ENCODE measurements at places on chromosomes 11 and 22.

- peak; percentile 46 for DNase-seq
Measured at GRCh38 chr22:41682033-41682807, 6.4 kb downstream of the SNU13 start.

DNA sequence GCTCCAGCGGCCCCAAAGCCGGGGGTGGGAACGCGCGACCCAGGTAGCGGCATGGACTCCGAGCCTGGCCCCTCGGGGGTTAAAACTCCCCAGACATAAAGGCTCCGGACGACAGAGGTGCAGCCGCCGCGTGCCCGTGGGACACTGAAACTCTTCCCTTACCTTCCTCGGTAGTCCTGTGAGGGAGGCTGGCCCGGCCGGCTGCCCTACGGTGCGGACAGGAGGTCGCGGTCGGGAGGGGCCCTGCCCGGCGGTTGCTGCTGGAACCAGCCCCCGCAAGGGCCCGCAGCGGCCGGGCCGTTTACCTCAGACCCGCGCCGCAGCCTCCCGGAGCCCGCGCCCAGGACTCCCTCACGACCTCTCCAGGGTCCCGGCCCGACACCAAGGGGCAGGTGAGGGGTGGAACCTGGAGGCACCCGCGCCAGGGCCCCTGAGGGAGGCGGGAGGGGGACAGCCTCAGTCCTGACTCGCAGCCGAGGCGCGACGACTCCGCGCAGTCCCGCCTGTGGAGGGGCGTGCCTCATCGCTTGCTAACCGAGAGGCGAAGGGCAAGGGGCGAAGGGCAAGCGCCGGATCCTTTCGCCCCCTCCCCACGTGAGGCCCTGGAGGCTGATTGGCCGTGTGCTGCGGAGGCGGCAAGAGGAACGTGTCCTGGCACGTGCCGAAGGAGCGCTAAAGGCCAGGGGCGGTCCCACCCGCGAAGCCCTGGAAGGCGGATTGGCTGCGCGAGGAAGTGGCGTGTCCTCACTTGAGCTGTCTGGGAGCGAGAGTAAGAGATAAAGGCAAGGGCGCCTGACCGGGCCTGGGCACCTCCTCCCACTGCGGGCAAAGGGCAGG is at the start of gene UPB1:
TSS of gene UPB1 (plus strand) at position 805 of the 837 bp plus-strand sequence. CDS start 72 bp downstream, outside the sequence.
- DNase-seq, result no peak

GRCh38 chr11:72682238-72682857 is 8.1 kb upstream of the PDE2A start:
- DNase-seq, result no peak

DNA sequence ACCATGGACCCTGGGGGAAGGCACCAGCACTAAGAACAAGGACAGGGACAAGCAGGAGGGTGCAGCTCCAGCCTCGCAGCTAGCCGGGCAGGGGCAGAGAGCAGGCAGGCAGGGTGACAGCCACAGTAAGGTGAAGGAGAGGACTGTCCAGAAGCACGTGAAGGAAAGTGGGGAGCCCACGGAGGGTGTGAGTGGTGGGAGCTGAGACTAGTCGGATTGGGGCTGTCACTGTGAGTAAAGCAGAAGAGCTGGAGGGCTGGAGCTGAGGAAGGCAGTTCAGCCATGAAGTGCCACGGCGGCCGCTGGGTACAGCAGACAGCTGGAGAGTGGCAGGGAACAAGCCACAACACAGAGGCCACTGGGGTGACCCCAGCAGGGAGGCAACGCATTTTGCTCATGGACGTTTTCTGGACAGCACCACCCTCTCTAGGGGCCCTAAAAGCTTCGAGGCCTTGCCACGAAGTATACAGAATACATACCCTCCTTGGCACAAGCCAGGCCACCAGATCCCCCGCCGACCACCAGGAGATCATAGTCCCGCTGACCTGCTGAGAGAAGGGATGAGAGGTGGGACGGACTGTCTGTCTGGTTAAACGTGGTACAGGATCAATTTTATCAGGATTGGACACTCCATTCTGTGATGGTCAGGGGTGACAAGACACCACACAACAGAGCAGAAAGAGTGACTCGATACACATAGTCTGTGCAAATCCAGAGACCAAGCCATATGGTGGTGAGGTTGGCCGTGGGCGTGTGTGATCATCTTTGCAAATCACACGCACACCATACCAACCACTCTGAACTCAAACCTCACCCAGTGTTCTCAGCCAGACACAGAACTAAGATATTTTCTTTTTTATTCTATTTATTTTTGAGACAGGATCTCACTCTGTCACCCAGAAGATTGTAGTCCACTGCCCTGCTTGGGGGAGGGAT is 10.8 kb upstream of the COMT start:
- no peak for DNase-seq

GRCh38 chr11:66904561-66904960 is 47.7 kb downstream of the LRFN4 start:
- no peak for DNase-seq

DNA sequence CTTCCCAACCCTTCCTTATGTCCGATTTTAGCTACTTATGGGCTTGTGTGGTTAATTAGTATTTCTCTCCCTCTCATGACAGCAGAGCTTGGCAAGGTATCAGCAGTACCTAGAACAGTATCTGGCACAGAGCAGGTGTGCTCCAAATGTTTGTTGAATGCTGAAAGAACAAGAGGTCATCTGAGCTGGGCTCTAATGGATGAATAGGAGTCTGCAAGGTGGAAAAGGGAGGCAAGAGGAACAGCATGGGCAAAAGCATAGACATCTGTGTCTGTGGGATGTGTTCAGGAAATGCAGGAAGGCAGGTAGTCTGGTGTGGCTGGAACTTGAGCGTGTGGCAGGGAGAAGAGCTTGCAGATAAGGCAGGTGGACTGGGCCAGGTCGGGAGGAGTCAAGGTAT is 19.0 kb downstream of the PRG3 start:
- no peak for DNase-seq

- no peak for DNase-seq
Measured at GRCh38 chr11:101436511-101437142, 147.2 kb downstream of the TRPC6 start.

Data from urinary bladder (tissue), 4 donors.